ENCODE measurements at places on chromosomes 12 and 14.

DNA sequence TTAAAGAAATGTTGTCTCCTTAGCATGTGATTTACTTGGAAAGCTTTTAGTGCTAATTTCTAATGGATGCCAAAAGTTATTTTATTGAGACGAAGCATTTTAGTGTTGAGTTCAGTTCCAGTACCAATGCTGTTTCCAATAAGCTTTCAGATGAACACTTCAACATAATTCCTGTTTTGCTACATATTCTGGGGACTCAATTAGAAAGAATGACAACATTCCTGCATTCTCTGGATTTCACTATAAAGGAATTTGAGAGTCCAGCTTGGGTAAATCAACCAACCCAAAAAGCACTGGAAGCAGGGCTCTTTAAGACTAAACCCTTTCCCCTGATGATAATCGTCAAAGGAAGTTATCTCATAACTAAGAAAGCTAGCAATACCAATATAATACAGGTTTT, 353.0 kb upstream of the TMTC1 start:
- DNase-seq: no peak

- no peak for DNase-seq
These were observed 118.6 kb upstream of the RTL1 start for GRCh38 chr14:101022121-101022520.

GRCh38 chr12:30012816-30013450, 229.2 kb upstream of the TMTC1 start:
- DNase-seq: no peak

DNA sequence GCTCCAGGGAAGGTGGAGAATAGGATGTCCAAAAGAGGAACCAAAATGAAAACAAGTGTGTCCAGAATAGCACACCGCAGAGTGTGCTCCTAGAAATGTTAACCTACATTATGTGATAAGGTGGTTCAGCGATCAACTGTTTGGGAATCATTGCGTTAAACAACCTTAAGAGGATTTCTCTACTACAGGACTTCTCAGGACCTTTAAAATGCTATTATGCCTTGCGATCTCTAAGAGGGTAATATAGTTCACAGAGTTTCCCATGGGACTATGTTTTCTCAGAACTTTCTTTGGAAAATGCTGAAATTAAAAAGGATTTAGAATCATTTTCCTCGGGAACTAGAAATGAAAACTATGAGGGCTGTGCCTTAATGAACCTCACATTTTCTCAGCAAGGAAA, 1.8 kb downstream of the GLT8D2 start:
- no peak for DNase-seq

DNA sequence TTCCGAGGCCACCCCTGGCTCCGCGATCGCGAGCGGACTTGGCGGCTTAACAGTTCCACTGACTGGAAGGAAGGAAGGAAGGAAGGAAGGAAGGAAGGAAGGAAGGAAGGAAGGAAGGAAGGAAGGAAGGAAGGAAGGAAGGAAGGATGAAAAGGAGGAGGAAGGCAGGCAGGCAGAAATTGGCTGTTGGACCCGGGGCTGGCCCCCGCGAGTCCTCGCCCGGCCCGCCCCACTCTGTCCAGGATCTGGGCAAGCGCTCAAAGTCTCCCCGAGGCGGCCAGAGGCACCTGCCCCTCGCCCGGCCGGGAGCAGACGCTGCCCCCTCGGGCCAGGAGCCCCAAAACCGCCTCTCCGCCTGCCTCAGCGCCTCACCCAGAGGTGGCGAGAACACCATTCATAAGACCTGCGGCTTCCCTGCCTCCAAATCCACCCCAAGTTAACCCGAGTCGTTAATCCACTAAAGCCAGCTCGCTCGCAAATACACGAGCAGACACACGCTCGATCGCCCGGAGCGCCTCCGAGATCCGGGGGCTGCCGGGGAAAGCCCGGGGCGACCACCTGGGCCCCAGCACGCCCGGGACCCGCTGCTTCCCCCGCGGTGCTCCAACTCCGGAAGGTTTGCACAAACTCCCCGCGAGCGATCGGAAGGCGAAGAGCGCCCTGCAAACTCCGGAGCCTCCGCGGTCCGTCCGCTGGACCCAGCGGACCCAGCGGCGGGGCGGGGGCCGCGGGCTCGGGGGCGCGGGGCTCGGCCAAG, 844 bp downstream of the DPF3 start:
- DNase-seq: no peak

- no peak for DNase-seq
These were observed 30.7 kb upstream of the SLC17A8 start for GRCh38 chr12:100326208-100326607.

DNA sequence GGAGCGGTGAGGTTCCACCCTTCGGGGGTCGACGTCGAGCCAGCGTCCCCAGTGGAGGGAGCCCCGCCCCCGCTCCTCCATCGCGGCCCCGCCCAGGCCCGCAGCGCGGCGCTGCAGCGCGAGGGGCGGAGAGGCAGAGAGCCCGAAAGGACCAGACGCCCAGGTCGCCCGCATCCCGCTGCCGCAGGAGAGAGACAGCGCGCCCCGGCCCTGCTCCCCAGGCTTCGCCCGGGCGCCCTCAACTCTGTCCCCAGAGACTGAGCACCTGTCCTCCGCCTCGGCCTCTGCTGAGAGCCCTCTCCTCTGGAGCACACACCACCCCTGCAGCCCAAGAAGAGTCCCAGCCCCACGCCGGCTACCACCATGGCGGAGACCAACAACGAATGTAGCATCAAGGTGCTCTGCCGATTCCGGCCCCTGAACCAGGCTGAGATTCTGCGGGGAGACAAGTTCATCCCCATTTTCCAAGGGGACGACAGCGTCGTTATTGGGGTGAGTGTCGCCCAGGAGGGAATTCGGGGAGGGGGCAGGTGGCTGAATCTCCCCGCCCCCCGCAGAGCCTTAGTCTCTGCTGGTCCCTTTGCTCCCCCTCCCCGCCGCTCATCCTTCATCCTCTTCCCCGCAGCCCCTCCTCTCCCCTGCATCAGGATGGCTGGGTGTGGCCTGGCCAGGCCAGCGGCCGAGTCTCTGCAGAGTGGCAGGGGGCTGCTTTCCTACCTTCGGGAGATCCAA, at the start of gene KIF5A:
TSS of gene KIF5A (plus strand) at position 136 of the 732 bp plus-strand sequence. CDS start at position 364, 228 bp downstream.
- DNase-seq: peak; percentile 56

- no peak for DNase-seq
These were observed 525.8 kb upstream of the ATP2B1 start for GRCh38 chr12:90234472-90234871.

DNA sequence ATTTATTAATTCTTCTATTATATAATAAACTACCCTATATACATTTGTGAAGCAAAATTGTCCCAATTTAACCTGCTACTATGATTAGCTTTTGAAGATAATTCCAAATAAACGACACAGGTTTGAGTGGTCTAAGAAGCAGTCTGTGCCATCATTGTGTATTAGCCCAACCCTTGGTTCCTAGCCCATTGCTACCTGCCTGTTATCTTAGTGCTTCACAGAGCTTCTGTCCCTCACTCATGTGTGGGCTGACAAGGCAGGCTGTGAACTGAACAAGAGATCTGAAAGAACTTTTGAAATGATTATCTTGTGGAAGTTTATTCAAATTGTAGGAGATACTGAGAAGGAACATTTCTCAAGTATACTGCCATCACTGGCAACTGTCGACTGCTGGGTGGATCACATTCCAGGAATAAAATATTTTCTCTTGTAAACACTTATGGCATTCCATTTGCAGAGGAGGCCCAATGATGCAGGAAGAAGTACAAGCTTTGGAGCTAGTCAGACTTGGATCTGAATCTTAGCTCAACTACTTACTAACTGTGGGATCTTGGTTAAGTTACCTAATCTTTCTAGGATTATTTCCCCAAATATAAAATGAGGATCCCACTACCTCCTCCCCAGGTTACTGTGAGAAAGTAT, 7.8 kb upstream of the MTERF2 start:
- no peak for DNase-seq

GRCh38 chr12:60522684-60523400, 927.0 kb downstream of the SLC16A7 start:
- DNase-seq: no peak

DNA sequence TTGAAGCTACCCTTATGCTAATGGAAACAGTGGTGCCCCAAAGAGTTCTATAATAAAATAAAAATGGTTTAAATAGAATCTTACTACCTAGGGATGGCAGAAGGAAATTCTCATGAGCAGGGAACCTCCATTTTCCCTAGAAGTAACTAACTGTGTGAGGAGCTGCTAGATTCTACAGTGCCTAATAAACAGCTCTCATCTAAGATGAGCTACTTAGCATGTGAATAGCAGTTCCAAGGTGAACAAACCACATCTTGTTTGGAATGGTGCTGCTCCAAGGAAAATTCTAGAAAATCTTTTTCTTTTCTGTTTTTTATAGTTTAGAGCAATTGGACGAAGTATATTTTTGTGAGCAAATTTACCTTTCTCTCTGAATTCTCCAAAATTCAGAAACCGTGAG, 1015.3 kb upstream of the NOVA1 start:
- DNase-seq: no peak

- DNase-seq: no peak
These were observed 890 bp downstream of the SPTLC2 start for GRCh38 chr14:77615361-77616132.

DNA sequence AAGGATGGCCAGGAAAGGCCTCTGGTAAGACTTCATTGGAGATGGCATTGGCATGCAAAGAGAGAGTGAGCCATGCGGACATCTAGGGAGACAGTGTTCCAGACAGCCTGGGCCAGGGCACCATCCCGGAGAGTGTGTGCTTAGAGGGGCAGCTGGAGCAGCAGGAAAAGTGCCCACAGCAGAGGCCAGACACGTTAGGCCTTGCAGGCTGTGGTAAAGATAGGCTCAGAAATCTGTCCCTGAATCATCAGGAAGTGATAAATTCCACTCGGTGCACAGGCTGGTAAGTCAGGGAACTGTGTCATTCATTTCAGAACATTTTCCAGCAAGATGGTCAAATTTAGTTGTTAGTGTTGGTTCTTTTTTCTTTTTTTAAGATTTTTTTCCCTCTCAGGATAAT, 8.8 kb downstream of the GALNT16 start:
- DNase-seq: no peak

GRCh38 chr12:40635141-40635731, 57.0 kb upstream of the CNTN1 start:
- no peak for DNase-seq

DNA sequence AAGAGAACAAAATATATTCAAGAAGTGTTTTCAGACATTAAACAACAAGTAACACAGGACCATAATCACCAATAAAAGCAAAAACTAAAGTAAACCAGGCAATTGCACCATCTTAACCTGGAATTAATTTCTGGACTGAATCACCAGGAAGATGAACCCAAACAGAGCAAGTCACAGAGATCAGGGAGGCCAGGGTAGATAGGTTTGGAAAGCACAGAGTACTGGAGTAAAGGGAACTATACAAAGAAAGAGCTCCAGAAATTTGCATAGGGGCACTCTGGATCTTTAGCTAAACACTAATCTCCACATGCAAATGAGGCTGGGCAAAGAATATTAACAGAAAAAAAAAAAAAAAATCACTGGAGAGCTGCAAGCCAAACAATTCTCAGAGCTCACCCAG, 84.7 kb downstream of the NUAK1 start:
- DNase-seq: no peak

- DNase-seq: no peak
These were observed 50.7 kb downstream of the FLRT2 start for GRCh38 chr14:85580536-85581140.

- DNase-seq: no peak
These were observed 1.7 kb downstream of the ABCD2 start for GRCh38 chr12:39617887-39618286.

GRCh38 chr12:126198966-126199692, 1133.9 kb downstream of the AACS start:
- DNase-seq: no peak

DNA sequence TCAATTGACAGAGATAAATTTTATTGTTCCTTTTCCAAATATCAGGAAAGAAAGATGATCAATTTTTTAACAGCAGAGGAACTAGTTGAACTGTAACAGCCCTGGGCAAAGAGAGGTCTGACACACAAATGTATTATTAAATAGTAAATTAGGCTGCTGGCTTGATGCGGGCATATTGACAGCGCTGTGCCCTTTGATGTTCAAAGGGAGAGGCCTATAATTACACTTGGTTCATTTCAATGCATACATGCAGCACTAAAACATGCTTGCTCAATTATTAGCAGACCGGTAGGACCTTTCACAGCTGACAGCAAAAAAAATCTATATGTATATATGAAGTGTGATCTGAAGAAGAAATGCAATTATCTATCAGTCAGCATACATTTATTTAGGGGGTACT, 219.8 kb downstream of the SLC2A13 start:
- DNase-seq: no peak

- DNase-seq: no peak
These were observed 505 bp upstream of the DENND5B start for GRCh38 chr12:31591380-31591901.

DNA sequence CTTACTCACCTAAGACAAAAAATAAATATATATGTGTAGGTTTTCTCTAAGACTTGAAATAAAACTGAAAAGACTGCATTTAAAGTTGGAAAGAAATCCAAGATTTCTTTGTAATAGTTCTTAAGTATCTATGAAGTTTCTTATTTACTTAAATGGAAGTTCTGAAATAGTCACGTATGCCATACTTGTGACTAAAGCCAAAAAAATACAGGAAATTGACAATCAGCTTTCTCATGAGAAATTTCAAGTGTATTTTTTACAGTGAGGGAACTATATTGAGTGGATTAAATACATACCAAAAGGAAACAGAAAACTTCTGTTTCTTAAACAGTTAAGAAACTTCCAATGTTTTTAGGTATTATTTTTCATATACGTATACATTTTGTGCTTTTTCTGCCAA, 188.1 kb downstream of the DPY19L2 start:
- no peak for DNase-seq

DNA sequence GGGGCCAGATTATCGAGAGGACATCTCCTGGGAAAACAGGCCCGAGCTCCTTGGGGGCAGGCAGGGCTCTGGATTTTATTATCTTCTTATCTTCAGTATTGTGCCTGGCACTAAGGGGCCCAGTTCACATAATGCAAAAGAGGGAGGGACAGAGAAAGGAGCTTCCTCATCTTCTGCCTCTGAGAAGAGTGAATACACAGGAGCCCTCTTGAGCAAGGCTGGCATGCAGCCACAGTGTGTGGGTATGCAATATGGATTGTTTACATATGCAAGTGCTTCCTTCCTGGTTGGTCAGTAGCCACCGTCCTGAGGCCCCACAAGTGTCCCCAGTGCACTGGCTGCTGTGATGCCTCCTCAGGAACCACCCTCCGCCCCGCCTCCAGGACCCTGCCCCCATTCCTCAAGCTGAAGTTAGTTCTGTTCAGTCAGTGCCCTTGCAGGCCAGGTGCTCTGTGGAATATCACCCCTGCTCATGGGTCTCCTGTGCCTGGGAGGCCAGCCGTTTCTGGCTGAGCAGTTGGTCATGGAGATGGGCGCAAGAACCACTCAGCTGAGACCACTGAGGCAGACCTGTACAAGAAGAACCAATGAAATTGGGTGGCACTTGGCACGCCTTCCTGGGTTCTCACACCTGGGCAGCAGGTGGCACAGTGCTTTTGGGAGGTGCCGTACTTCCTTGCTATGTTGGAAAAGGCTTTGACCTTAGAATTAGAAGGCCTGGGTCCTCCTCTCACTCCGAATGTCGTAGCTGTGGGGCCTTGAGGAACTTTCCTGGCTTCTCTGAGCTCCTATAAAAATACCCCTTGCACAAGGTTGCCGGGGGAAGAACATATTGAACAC, 35.1 kb upstream of the ACTN1 start:
- peak; percentile 76 for DNase-seq

GRCh38 chr12:69698769-69699540, at the start of gene BEST3:
BEST3 (minus strand) TSS chr12:69699303; CDS start chr12:69697798, 1,505 bp downstream.
- DNase-seq: peak; percentile 84

Data from NCI-H510A (cell line).